ENCODE measurements at places on chromosomes 1 and 21.
A peak's percentile ranks its signal among the peaks of the same experiment; 100 is the strongest.

DNA sequence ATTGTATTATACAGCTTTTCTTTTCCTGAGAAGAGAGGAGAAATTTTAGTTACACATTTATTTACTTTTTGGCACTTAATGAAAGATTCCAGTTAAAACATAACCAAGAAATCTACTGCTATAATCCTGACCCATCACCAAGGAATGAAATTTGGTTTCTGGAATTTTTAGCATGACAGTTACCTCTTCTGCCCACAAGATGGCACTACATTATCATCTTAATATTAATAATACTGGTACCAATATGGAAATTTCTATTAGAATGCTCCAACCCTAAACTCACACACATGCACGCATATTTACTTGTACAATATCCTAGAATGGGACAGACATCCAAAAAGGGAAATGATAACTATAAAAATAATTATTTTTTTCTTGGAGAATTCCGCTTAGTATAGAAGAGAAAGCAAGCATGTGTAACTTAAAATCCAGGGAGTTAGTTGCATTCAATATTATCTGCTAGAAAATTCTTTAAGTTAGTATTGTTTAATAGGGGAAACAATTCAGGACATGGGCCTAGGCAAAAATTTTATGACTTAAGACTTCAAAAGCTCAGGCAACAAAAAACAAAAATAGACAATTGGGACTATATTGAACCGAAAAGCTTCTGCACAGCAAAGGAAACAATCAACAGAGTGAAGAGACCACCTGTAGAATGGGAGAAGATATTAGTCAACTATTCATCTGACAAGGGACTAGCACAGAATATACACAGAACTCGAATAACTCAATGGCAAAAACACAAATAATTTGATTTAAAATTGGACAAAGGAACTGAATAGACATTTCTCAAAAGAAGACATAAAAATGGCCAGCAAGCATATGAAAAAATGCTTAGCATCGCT lies 37.4 kb downstream of the MAP3K21 start:
- peak; percentile 41 for DNase-seq

GRCh38 chr1:58017641-58018040 lies 528.9 kb downstream of the OMA1 start:
- no peak for DNase-seq

DNA sequence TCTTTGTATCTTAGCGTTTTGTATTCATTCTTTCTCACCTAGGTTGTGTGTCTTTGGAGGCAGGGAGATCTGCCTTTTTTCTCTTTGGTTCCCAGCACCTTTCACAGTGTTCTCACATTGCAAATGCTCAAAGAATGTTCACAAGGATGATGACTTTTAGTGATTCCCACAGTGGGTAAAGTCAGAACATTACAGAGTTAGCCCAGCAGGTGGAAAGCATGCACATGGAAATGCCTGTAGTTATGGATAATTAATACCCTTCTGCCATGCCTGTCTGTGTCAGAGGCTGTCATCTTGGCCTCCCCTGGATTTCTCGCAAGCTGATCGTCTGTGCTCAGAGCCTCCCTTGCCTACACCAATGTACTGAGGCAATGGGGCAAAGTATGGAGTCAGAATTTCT lies 458.9 kb downstream of the LMO4 start:
- DNase-seq: no peak

GRCh38 chr1:18945401-18945849 lies 11.1 kb downstream of the IFFO2 start:
- DNase-seq: no peak

DNA sequence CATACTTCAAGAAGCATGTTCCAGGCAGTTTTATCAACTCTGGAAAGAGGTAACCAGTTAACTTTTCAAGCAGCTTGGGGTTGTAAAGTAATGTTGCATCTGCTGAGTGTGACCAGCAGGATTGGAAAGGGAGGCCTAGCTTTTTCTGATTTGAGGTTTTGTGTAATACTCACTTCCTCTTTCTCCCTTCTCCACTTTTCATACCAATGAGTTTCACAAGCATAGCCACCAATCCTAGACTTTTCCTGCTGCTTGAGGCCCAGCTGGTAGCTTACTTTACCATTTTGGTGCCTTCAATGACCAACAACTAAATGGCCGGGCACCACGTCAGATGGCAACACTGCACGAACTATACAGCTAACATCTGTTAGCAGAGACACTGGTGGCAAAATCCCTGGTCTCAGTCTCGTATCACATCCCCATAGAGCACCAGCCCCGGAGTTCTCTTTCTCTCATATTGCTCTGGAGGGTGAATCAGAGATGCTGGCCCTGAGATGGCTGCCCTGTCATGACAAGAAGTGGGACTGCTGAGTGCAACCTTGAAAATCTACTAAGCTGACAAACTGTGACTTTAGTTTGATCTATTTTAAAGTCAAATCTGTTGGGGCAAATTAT lies 14.8 kb upstream of the GPR88 start:
- no peak for DNase-seq

GRCh38 chr1:107343601-107344000 lies 202.8 kb downstream of the NTNG1 start:
- DNase-seq: no peak

DNA sequence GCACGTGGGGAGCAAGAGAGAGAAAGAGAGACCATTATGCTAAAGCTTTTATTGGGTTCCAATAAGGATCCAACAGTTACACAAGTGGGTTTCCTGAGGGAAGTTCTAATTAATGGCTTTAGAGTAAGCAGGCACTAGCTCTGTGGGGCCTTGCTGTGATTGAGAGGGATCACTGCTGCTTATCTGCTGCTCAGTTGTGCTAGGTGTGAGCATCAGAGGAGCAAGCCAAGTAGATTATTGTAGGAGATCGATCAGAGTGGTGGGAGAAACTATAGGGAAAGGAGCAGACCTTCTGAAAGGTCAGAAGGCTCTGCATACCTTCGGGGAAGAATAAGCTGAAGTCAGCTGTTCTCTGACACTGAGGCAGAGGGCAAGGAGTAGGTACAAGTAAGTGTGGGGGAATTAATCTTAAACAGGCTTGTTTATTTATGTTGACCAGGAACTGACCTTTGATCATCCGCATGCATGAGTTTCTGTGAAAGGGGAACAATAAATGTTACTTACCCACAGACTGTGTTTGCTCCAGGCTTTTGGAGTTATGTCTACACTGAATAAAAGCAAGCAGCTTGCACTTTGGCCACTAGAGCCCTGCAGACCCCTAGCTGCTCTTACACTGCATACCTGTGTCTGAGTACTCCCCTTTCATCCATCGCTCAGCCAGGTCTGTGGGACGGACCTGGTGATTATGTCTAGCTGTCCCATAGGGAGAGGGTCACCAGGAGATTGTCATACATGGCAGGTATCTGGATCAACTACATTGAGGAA lies 89.7 kb downstream of the TNNI3K start:
- DNase-seq: no peak

- no peak for DNase-seq
These were observed 53.9 kb downstream of the DMRTB1 start for GRCh38 chr1:53512807-53513755.

GRCh38 chr1:29830383-29830782 lies 594.1 kb downstream of the PTPRU start:
- no peak for DNase-seq

- DNase-seq: no peak
These were observed 24.9 kb downstream of the TMED5 start for GRCh38 chr1:93155335-93155734.

GRCh38 chr1:43061757-43062156 lies 103.1 kb upstream of the SLC2A1 start:
- DNase-seq: no peak

- DNase-seq: peak; percentile 6
These were observed 59.1 kb downstream of the ITPKB start for GRCh38 chr1:226679853-226680516.

GRCh38 chr1:182955596-182956588 lies 2.9 kb upstream of the SHCBP1L start:
- DNase-seq: peak; percentile 35

Data from LoVo (cell line).